ENCODE measurements at places on chromosomes 13 and 19.
A peak's percentile ranks its signal among the peaks of the same experiment; 100 is the strongest.

DNA sequence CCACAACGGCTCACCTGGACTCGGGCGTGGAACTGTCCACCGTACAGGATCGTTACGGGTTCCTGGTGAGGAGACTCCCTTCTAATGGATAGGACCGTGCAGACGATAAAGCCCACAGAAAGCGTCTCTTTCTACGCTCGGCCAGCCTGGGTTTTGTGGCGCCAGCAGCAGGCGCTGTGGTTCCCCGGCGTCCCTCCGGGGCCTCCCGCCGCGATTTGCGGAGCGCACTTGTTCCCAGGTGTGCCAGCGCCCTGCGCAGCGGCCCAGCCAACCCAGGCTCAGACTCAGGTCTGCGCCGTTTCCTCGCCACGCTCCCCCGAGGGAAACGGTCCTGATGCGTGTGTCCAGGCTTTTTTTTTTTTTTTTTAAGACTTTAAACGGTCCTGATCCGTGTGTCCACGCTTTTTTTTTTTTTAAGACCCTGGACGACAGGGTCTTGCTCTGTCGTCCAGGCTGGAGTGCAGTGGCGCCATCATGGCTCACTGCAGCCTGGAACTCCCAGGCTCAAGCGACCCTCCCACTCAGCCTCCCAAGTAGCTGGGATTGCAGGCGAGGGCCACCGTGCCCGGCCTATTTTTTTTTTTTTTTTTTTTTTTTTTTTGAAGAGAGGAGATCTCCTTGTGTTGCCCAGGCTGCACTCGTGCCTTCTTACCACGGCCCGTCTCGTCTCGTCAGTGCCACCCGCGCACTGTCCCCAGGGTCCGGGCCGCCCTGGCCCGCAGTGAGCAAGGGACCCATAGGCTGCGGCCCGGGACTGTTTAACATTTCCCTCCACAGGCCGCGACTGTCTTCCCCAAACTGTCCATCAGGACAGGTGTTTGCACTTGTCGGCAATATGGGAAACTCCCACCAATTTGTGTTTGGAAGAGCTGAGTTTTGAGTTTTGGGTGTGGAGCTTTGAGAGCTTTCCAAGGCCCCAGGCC lies 23.8 kb downstream of the GJA3 start:
- DNase-seq = peak; percentile 70

GRCh38 chr13:48733739-48734335 lies 80.1 kb downstream of the CYSLTR2 start:
- DNase-seq = no peak

GRCh38 chr19:33751436-33751770 lies 45.3 kb upstream of the KCTD15 start:
- DNase-seq = no peak

GRCh38 chr13:54573186-54573585 lies 1544.6 kb downstream of the OLFM4 start:
- no peak for DNase-seq

Measured in ecto neural progenitor cell (in vitro differentiated cells).